ENCODE measurements at places on chromosomes 4 and X.

GRCh38 chrX:71400710-71401109, 34.6 kb downstream of the TAF1 start:
- no peak for DNase-seq

GRCh38 chr4:184748251-184748652, 14.4 kb upstream of the CENPU start:
- DNase-seq, result no peak

GRCh38 chrX:150162141-150162540, 201.0 kb upstream of the MAMLD1 start:
- no peak for DNase-seq

DNA sequence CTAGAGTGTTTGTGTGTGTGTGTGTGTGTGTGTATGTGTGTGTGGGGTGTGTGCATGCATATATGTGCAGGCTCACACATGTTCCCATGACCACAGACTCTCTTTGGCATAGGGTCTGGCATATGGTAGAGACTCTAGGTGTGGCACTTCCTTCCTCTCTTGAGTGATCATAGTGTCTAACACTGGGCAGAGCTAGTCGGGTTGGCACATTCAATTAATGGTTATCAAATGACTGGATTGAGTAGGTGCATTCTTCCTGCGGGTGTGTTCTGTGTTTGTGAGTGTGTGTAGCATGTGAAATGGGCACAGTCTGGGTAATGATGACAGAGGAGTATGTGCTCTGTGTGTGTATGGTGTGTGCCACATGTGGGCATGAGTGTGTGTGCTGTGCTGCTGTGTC, 106.5 kb downstream of the EFNB1 start:
- DNase-seq, result no peak

- no peak for DNase-seq
Measured at GRCh38 chr4:158331863-158332262, 121.6 kb downstream of the TMEM144 start.

- no peak for DNase-seq
Measured at GRCh38 chr4:30601070-30601865, 118.9 kb upstream of the PCDH7 start.

GRCh38 chrX:148611993-148612392, 111.6 kb downstream of the AFF2 start:
- no peak for DNase-seq

DNA sequence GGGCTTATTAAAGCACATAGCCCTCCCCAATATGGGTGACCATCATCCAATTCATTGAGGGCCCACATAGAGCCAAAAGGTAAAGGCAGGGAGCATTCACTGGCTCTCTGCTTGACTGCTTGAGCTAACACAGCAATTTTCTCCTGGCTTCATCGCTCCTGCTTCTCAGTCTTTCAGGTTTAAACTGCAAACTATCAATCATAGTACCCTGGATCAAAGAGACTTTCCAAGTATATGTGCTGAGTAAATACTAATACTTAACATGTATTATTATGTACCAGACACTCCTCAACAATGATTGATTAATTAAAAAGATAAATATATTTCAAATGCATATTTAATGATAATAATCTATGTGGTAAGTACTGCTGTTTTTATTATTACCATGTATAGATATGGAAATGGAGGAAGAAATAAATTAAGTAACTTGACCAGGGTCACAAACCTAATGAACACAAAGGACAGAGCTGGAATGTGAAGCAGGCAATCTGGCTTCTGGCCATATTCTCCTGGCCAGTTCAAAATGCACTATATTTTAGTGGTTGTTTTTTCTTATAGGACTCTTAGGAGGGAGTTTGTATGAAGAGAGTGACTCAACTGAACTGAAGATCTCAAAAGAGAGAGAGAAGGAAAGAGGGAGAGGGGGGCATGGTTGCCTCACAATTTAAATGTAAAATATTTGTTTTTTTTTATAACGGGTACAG, 1197.3 kb downstream of the TECRL start:
- DNase-seq, result no peak

DNA sequence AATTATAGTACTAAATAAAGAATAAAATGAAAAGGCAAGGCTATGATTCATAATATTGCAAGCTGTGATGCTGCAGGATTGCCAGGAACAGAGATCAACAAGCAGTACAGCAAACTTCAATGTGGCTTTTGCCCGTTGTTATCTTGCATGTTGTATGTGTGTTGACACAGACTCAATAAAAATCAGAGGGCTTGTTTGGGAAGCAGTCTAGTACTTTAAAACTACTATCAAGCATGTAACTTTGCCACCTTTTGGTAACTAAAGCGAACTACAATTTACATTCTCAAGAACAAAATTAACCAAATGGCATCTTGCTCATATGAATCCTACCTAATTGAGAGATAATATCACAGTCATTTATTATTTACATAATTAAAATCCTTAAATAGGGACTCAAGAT, 79.8 kb upstream of the GPM6A start:
- no peak for DNase-seq

- DNase-seq, result no peak
Measured at GRCh38 chrX:134734466-134734952, 76.2 kb upstream of the PLAC1 start.

DNA sequence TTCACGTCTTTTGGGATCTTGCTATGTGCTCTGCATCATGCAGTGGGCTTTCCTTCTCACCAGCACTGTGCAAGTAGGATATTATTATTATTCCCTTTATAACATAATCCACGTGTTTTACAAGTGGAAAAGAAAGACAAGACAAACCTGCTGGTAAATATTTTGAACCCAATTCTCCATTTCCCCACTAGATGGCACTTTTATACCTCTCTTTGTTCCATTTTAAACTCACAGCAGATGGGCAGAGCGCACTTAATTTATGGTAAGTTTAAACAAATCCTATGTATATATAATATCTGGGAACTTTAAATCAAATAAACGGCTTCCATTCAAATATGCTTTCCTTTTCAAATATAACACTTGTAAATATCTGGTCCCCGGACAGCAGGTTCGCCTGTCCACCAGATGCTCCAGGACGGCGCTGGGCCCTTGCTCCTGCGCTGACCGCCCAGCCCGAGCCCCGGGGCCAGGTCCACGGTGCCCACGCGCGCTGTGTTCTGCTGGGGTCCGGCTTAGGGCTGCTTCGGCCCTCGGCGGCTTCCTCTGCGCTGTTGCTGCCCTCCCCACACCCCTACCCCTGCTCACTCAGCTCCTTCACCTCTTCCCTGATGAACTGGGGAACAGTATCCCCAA, 31.1 kb downstream of the F11 start:
- no peak for DNase-seq

DNA sequence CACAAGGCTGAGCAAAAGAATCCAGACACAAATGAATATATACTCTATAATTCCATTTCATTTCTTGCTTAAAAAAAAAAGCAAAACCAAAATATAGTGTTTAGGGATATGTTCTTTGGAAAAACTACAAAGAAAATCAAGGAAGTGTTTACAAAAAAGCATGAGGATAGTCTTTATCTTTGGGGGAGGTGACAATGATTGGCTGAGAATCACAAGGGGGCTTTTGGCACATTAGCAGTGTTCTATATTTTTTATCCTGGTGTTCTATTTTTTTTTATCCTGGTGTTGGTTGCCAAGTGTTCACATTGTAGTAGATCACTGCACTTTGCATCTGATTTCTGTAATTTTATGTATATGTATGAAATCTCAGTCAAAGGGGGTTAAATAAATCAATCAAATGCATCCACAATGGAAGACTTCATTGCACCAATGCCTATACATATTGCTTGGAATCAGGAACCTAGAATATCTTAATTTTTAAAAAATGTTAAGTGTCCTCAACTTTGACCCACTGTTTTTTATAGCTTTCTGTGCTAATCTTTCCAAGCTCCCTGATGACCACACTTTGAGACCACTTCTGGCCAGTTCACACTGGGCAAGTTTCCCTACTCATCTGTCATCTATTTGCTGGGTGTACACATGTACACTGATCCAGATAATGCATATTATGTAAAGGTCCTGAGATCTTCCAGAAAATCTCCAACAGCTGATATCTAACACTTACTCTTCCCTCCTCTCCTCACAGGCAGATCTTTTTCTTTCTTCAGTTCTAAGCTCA, 3.7 kb downstream of the TBC1D9 start:
- DNase-seq, result no peak

GRCh38 chr4:73978886-73979285, 2.9 kb downstream of the PF4 start:
- no peak for DNase-seq

DNA sequence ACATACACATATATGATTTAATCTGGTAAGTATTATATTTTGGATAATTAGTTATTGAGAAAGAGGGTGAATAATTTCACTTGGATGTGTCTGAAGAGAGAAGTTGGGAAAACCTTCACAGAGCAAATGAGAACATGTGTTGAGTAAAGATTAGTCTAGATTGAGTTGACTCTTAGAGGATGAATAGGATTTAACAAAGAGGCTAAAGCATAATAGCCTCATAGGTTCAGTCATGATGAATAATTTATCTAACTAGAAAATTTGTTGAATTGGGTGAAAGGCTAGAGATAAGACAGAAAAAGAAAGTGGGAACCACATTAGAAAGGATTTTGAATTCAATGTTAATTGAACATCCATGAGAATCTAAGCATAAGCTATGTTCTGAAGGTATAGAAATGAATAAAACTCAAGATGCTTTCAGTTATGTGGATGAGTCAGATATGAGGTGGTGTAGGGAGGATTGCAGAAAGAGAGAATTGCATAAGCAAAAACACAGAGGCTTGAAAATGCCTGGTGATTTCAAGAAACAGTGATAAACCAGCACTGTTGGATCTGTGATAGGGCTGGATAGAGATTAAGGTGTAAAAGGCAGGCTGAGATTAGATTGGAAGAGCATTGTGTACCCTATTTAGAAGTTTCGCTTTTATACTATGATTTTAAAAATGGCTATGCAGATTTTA, 207.6 kb upstream of the NR3C2 start:
- DNase-seq, result no peak

GRCh38 chr4:3135155-3136011, 60.9 kb downstream of the HTT start:
- DNase-seq, result no peak

GRCh38 chr4:73922766-73923630, 53.8 kb downstream of the CXCL1 start:
- no peak for DNase-seq

DNA sequence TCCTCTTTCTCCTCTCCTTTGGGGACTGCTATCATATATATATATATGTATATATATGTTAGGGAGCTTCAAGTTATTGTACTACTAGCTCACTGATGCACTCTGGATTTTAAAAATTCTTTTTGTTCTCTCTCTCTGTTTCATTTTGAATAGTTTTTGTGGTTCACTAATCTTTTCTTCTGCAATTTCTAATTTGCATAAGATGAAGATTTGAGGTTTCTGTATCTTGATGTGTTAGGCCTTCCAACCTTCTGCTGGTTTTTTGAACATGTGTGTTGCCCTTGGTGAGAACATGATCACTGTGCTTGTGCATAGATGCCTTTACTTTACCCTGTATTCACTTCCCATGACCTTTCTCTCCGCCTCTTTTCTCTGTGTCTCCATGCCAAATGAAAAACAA, 7.8 kb upstream of the ZNF718 start:
- DNase-seq, result no peak

- DNase-seq, result no peak
Measured at GRCh38 chrX:68532831-68533533, 34.1 kb downstream of the YIPF6 start.

GRCh38 chrX:32451954-32452695, 759.2 kb downstream of the DMD start:
- DNase-seq, result no peak

- DNase-seq, result no peak
Measured at GRCh38 chrX:155023907-155024833, 1.6 kb upstream of the F8 start.

GRCh38 chr4:138891631-138892031, 124.0 kb upstream of the NOCT start:
- DNase-seq, result no peak

GRCh38 chr4:164779811-164780216, 25.9 kb downstream of the SMIM31 start:
- DNase-seq, result no peak

- DNase-seq, result no peak
Measured at GRCh38 chr4:64200001-64200555, 209.2 kb downstream of the TECRL start.

GRCh38 chr4:95220205-95221175, 328.3 kb downstream of the UNC5C start:
- no peak for DNase-seq

- DNase-seq, result no peak
Measured at GRCh38 chr4:3647421-3647820, 115.2 kb upstream of the LRPAP1 start.

- DNase-seq, result no peak
Measured at GRCh38 chr4:104549736-104550135, 55.0 kb upstream of the CXXC4 start.

DNA sequence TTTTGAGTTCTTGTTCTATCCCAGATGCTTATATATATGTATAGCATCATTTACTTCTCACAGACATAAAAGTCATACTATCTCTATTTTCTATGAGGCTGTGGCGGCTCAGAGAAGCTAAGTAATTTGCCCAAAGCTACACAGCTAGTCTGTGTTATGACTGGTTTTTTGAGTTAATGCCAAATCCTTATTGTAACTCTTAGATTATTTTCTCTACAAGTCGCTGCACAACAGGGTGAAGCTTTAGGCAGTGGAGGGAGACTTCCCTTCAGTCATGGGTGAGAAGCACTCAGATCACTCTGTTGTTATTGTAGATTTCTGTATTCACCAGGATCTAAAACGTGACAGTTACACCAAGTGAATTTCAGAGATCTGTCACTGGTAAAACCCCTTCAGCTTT, 48.1 kb downstream of the WWC2 start:
- DNase-seq, result no peak

DNA sequence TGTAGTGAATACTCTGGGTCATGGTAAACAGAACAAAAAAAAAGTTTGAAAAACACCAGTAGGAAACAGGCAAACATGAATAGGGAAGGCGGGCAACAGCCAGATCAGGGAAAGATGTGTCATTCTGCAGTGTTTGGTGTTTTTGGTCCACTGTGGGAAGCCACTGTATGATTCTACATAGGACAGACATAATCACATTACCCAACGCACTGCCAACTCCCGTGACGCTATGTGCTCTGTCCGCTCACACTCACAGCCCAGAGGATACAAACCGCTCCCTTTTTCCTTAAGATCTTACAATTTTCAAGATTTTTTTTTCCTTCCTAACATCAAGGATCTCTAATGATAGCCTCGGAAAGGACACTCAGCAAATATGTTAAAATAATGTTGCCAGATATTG, 59.3 kb downstream of the HADH start:
- no peak for DNase-seq

GRCh38 chr4:57148831-57149505, 38.8 kb upstream of the IGFBP7 start:
- no peak for DNase-seq

DNA sequence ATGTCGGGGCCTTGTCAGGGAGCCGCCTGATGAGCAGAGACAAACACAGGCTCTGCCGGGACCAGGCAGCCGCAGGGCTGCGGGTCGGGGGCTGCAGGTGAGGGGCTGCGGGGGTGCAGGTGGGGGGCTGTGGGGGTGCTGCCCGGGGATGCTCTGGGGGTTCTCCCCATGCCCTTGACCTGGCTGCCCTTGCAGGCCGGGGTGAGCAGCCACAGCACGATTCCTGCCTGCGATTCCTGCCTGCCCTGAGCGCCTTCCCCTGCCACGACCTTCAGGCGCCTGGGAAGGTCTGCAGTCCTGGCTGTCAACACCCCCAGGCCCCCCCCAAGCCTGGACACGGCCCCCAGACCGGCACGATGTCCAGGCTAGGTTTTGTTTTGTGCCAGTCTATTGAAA, 106.3 kb downstream of the FAM53A start:
- no peak for DNase-seq

GRCh38 chr4:36771411-36772153, 473.0 kb upstream of the NWD2 start:
- DNase-seq, result no peak

GRCh38 chr4:1214101-1215095, 34.5 kb downstream of the CTBP1 start:
- no peak for DNase-seq
